Muscle of leg (tissue), 16 donors: ENCODE measurements at places on chromosomes 13 and 19. TPM values are rescaled to one million over a fixed set of nuclear protein-coding genes. Genes with fewer than 3 reads are reported as not detected.

Gene ZNF345
- 6.7 TPM for total RNA-seq

Gene NAPSA
- 0.40 TPM for total RNA-seq

Gene RPL13A
- 5,773 TPM for total RNA-seq

DNA sequence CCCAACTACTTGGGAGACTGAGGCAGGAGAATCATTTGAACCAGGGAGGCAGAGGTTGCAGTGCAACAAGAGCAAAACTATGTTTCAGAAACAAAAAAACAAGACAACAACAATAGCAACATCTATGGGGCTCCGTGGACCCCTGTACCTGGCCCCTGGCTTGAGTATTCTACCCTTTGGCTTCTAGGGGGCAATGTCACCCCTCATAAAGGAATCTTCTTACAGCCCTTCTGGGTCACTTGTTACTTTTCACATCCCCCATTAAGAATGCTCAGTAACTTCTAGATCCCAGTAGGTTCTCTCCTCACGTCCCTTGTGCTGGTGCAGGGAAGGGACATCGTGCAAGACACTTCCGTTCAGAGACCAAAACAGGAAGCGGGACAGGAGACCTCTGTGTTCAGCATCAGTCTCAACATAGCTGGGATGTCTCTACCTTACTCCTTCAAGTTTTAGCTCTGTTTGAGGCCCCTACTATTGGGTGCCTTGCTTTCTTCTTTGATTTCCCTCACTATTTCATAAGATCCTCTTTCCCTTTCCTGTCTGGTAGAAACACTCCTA lies 218.1 kb upstream of the ARGLU1 start:
- DNase-seq, result no peak

DNA sequence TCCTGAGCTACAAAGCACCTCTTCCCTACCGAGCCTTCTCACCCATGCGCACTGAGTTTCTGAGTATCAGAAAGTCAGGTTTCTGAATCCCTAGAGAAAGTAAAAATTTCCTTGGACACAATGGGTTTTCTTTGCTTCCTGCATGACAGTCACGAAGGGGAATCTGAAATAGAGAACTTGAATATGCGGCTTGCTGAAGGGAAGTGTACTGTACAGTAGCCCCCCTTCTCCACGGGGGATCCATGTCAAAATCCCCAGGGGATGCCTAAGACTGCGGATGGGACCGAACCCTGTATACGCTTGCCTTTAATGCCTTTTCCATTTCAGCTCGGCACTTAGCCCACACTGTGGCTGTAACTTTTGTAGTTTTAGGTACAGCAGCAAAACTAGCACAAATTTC lies 107.9 kb downstream of the GGACT start:
- DNase-seq, result peak; percentile 11

DNA sequence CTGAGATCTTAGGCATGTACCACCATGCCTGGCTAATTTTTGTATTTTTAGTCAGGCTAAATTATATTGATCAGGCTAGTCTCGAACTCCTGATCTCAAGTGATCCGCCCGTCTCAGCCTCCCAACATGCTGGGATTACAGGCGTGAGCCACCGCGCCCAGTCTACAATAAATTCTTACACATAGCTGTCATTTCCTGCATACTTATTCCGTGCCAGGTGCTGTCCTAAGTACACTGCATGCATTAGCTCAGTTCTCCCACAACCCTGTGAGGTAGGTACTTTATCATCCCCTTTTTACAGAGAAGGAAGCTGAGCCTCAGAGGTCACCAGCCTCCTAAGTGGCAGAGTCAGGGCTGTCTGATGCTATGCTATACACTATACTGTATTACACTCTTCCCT lies 7.2 kb upstream of the RHPN2 start:
- DNase-seq, result no peak
